ENCODE measurements at places on chromosomes 2 and 18. TPM values are rescaled to one million over a fixed set of nuclear protein-coding genes. Genes with fewer than 3 reads are reported as not detected.

GRCh38 chr18:46174342-46175041 lies 70.3 kb downstream of the HAUS1 start:
- peak; percentile 13 for DNase-seq

DNA sequence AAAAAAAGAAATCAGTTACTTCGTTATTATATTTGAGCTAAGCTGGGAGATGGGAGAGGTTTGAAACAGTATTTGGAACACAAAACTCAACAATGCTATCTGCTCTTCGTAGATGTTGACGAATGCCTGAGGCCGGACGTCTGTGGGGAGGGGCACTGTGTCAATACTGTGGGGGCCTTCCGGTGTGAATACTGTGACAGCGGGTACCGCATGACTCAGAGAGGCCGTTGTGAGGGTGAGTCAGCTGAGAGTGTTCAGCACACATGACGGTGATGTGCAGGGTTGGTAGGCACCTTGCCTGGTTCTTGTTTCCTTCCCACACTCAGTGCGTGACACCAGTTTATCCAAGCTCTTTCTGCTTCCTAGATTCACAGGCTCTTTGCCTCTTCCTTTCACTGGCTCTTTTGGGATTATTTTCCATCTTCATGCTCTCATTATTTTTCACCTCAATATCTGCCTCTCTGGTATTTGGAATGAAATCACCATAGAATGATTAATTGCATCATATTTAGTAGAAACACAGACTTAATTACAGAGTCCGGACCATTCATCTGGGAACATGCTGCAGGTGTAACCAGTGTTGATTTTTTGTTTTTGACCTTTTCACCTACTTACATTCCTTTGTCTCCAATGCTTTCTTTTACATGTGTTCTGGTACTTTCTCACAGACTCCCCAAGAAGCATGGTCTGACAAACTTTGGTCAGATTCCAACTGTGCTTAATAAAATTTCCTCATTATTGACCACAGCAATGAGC lies 200.6 kb upstream of the RASGRP3 start:
- no peak for DNase-seq

- DNase-seq, result no peak
Observed at GRCh38 chr2:10762651-10763460, 41.4 kb downstream of the ATP6V1C2 start.

- DNase-seq, result no peak
Observed at GRCh38 chr2:39875182-39875913, 96.3 kb upstream of the THUMPD2 start.

- DNase-seq, result no peak
Observed at GRCh38 chr2:43729491-43730174, 44.2 kb upstream of the DYNC2LI1 start.

GRCh38 chr2:170886386-170886785 lies 42.7 kb upstream of the GORASP2 start:
- DNase-seq, result no peak

- no peak for DNase-seq
Observed at GRCh38 chr2:160742667-160743066, 249.1 kb upstream of the RBMS1 start.

- no peak for DNase-seq
Observed at GRCh38 chr2:71950256-71951082, 197.2 kb downstream of the CYP26B1 start.

GRCh38 chr2:222448748-222449181 lies 24.4 kb downstream of the SGPP2 start:
- DNase-seq, result peak; percentile 44

DNA sequence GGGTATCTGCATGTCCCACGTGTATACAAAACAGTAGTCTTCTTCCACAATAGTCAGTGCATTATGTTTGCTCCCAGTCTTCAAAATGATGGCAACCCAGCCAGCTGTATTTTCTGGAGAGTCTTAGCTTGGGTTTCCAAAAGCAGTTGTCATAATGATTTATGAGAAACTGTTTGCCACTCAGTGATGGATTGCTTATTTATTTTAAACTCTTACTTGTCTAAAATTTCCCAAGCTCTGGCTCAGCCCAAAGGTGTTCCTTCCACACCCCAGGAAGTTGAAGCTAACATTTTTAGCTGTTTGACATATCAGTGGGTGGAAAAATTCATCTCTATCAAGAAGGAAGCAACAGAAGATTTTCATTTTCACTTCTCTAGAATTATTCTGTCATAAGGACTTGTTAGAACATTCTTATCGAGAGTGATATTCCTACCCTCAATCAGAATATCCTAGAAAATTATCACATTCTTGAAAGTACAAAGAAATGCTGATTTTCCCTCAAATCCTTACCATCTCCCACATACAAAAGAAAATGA lies 78.8 kb downstream of the ASAP2 start:
- DNase-seq, result no peak

DNA sequence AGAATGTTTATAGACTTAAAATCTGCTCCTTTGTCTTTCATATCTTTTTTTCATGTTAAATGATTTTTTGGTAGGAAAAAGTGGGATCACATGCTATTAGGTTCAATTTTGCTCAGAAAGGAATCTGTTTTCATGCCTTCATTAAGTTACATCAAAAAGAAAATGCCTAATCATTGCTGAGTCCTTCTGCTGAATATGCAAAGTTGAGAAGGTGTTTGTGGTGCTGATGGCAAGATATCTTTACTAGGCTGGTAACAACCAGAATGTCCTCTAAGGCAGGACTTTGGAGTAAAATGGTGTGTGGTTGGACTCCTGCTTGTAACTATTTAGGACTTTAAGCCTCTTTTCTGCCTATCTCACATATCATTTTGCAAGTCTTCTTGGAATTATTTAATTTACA lies 88.3 kb downstream of the TRIB2 start:
- DNase-seq, result no peak

- no peak for DNase-seq
Observed at GRCh38 chr2:208269091-208269490, 3.0 kb downstream of the PIKFYVE start.

GRCh38 chr2:111049792-111050640 lies 70.7 kb upstream of the BCL2L11 start:
- no peak for DNase-seq

GRCh38 chr2:147917161-147917560 lies 72.3 kb downstream of the ACVR2A start:
- no peak for DNase-seq

- DNase-seq, result no peak
Observed at GRCh38 chr2:38554973-38555595, 47.6 kb downstream of the HNRNPLL start.

VIL1 gene
- 0.09 TPM for polyA plus RNA-seq

PFN4 gene
- 1.7 TPM for polyA plus RNA-seq

Measured in hindlimb muscle (tissue), 1 donor.